Cardiac fibroblast (primary cell): ENCODE measurements at places on chromosomes 16 and 17.

DNA sequence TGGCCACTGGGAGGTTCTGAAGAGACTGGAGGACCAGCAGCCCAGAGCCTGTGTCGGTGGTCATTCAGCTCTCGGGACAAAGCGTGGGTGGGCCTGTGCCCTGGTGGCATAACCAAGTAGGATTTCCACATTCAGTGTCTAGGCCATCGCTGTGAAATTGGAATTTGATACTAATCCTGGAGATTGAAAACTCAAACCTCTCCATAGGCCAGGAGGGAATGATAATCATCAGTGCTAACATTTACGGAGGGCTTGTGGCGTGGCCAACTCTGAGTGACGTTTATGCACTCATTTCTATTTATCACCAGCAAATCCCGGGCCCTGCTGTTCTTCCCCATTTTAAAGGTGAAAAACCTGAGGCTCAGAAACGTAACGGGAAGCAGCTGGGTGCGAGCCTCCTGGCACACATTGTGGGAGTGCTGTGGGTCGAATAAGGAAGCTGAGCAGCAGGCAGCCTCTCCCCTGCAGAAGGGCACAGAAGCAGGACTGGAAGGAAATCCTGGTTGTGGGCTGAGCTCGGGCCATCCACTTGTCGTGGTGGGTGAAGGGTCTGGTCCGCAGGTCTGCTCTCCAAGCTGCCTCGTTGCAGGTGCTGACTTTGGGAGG lies 33.1 kb downstream of the RAI1 start:
- DNase-seq = no peak

DNA sequence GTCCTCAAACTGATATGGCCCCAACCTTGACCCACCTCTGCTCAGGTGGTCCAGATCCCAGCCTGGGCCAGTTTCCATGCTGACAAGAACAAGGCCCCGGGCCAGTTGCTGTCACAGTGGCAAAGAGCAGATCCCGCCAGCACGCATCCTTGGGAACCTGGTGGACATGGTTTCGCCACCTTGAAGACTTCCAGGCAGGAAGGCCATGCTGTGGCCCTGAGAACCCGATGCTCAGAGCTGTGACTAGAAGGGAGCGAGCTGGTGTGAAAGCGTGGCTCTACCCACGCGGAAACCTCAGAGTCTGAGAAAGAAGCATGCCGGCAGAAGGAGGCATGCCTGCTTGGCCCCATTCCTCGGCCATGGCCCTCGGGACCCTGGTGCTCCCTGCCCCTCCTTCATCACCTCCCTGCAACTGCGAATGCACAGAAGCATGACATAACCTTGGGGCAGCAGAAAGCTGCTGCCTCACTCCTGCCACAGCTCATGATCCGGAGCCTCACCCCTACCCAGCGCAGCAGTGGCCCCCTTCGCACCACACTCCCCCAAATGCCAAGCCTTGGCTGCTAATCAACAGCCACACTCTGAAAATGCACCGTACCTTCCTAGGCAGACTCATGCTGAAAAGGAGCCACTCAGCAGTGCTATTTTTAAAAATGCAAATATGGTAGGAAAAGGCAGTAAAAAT lies 33.2 kb downstream of the UBE2O start:
- no peak for DNase-seq

DNA sequence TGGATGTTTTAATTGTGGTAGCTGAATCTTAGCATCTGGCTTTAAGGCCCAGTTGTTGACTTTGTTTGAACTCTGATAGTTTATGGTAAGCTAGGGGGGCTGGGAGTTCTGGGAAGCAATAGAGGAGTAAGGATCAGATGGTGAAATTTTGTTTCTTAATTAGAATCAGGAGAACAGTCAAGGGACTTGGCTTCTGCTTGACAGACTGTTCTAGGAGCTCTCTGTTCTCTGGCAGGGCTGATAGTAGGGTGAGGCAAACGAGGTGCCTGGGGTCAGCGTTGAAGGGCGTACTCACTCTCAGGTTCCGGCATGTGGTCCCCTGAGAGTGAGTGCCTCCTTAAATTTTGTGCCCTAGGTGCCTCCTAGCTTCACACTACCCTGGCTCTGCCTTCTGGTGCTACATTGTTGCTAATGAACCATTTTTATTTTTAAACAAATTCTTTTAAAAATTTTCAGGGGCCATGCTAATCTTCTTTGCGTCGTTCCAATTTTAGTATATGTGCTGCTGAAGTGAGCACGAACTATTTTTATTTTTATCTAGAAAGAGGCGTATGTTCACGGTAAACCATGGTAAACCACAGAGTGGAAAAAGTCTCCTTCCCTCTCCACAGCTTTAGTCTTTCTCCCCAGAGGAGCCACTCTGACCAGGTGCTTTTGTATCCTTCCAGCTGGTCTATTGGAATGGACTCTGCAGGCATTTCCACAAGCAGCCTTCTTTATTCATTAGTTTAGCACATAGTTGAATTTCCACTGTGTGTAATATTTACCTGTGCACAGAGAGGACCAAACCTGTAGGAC lies 19.7 kb downstream of the SLC7A6 start:
- no peak for DNase-seq

DNA sequence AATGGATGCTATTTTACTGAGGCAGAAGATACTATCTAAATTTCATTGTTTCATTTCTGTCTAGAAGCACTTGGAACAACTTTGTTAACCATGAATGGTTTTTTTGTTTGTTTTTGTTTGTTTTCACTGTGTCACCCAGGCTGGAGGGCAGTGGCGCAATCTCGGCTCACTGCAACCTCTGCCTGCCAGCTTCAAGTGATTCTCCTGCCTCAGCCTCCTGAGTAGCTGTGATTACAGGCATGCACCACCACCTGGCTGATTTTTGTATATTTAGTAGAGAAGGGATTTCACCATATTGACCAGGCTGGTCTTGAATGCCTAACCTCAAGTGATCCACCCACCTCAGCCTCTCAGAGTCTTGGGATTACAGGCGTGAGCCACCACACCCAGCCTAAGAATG lies 40.5 kb downstream of the ABHD15 start:
- peak; percentile 33 for DNase-seq

DNA sequence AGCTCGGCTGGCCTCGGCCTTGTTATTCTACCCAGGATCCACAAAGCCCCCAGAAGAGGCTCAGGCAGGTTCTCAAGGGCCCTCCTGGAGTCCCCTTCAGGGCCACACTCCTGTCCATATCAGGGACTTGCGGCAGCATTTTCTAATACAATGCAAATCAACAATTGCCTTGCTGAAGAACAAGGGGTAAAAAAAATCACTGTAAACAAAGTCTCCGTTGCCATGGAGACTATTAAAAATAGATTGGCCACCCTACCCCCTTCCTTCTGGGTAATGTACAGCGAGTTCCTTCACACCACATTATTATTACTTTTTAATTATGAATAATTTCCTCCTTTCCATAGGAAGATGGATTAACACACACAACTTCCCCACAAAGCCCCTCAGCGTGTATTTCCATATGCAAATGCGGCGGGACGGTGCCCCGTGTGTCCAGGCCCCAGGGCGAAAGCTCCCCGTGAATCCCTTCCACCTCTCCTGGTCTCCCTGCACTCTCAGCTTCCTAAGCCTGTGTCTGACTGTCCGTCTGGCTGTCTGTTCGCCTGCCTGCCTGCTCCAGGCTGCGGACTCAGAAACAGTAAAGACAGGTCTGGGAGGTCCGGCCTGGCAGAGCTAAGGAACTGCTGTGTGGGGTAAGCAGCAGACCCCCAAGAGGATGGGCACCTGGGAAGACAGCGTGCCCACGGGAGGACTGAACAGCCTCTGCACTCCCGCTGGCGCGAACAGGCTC lies 196.6 kb downstream of the RBFOX3 start:
- DNase-seq = no peak

DNA sequence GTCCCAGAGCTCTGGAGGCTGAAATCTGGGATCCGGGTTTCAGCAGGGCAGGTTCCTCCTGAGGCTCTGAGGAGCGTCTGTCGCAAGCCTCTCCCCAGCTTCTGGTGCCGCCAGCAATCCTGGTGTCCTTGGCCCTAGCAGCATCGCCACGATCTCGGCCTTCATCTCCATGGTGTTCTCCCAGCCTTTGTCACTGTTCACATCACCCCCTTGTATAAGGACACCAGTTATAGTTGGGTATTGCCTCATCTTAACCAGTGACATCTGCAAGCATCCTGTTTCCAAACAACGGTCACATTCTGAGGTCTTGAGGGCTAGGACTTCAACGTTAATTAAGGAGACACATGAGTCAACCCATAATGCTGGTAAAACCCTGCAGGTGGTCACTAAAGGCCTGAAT lies 2.8 kb upstream of the PPP1R27 start:
- no peak for DNase-seq

- DNase-seq = no peak
Measured at GRCh38 chr17:11304568-11304967, 63.6 kb downstream of the SHISA6 start.

DNA sequence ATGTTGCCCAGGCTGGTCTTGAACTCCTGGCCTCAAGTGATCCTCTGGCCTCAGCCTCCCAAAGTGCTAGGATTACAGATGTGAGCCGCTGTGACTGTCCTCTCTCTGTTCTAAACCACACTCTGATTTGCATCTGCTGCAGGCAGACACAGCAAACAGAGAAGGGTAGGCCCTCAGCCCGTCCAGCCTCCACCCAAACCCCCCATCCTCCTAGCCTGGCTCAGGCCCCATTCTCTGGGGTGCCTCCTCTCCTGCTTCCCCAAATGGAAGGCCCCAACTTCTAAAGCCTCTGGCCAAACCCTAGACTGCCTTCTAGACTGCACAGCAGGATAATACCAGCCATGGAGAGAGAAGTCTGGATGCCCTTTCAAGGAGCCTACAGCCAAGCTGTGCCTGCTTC lies 4.1 kb upstream of the GFAP start:
- no peak for DNase-seq

DNA sequence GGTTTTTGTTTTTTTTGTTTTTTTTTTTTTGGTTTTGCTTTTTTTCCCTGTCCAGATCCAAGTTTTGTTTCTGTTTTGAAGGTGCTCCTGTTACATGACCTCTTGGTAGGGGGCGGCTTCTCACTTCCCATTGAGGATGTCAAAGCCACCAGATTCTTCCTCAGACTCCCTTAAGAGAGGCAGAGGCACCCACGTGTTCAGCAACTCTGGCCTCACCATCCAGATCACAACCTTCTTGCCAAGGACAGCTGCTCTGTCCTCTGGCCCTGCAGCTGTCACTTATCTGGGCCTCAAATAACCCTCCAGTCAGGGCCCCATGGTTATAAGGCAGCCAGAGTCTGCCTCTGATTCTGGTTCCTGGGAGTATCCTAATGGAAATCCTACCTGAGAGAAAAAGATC lies 208.5 kb downstream of the STX8 start:
- DNase-seq = no peak

DNA sequence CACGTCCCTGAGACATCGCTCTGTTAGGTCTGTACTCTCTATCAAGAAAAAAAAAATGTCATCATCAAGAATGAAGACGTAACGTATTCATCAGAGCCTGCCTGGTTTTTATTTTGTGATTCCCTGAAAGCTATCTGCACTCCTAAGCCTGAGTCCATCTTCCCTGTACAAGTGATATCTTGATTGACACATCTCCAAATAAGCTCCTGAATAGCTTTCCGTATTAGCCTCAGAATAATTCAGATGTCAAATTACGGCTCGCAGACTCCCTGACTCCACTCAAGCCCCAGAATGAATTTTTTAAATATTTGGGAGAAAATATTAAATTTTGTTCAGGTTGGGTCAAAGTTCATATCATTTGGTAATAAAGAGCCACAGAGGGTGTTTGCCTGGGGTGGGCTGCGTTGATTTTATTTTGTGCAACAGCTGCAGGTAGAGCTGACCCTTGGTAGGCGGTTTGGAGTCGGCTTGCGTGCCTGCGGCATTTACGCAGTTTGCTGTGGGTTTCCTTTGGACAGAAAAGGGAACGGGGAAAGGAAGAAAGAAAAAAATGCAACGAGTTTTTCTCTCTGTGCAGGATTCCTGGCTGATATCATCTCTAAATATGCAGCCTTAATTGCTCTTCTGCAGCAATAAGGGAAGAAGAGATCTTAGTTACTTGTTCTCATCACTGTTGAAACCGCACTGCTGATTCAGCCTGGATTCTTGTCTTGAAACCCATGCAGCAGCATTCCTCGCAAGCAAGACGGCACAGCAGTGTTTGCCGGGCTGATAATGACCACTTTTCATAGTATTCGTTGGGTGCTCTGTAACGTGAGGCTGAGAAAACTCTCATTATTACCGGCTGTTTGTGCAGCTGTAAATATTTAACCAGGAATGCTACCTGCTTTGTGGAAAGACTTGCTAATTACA lies 114.7 kb downstream of the IRX3 start:
- peak; percentile 58 for DNase-seq

DNA sequence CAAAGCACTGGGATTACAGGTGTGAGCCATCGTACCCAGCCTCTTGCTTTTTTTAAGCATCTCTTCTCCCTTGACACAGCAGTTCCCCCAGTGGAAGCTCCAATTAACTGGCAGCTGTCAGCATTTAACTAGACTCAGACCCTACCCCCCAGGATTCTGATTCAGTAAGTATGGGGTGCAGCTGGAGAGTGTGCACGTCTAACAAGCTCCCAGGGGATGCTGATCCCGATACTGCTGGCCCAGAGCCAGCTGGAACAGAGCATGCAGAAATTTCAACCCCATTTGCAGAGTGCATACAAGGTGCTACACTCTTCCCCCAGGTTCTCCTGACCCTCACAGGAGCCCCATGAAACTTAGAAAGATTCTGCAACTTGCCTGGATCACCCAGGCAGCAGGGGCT lies 27.7 kb upstream of the BCO1 start:
- DNase-seq = no peak

DNA sequence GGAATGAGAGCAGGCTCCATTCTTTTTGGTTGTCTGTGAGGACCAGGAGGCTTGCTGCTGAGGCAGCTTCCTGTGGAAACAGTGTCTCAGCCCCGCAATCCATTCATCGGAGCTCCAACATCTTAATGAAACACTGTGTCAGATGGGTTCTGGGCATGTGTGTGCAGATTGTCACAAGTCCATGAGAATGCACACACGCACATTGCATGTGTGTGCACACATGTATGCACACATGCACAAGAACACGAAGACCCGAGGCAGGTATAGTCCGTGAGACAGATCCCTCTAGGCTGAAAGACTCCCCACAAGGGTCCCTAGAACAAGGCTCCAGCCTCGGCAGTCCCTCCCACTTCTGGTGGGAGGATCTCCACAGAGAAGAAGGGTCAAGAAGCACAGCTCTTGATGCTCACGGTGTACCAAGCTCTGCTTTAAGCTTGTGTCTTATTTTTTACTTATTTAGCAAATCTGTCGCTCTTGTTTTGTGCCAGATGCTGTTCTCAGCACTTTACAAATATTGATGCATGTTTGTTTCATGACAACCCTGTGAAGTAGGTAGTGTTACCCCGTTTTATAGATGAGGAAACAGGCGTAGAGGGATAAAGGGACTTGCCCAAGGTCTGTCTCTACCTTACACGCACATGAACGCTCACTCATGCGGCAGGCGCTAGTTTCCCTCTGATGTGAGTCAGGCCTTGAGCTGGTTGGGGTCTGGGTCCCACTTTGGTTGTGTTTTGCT lies 213.1 kb downstream of the SEC14L1 start:
- peak; percentile 48 for DNase-seq

DNA sequence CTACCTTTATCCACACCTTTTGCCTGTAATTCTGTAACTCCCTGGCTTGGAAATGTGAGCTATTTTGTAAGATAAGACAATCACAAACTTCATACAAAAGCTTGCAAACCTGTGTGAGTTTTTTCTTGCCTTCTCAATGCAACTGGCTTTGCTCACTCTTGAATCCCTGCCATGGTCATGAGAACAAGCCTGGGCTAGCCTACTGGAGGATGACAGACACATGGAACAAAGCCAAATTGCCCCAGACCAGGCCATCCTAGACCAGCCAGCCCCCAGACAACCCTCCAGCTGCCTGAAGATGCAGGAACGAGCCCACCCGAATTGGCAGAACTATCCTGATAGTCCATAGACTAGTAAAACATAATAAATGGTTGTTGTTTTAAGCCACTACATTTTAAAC lies 466.6 kb upstream of the ERCC4 start:
- DNase-seq = no peak
